ENCODE measurements at places on chromosomes 4 and X. TPM values are rescaled to one million over a fixed set of nuclear protein-coding genes. Genes with fewer than 3 reads are reported as not detected.

Gene HSD17B13
- total RNA-seq, result 0.20 TPM

Gene CYP2U1
- total RNA-seq, result 0.07 TPM

Gene FABP2
- not detected for total RNA-seq

Gene MAGEB10
- 0.47 TPM for total RNA-seq

Gene TFDP3
- total RNA-seq, result not detected

Gene PAGE1
- 77.5 TPM for total RNA-seq

Gene SHISA3
- not detected for total RNA-seq

Gene TMEM271
- total RNA-seq, result not detected

Gene USP53
- total RNA-seq, result 7.4 TPM

Gene BEND4
- not detected for total RNA-seq

Gene CXXC4
- not detected for total RNA-seq

Gene CT45A5
- 9.4 TPM for total RNA-seq

Gene SPANXA1
- not detected for total RNA-seq

Gene RHOXF1
- not detected for total RNA-seq

Gene WAS
- total RNA-seq, result 15.7 TPM

Measured in K562 (cell line).